Stimulated activated CD8-positive, alpha-beta memory T cell treated with anti-CD3 and anti-CD28 coated beads, Interleukin-7, amount 100 ng/mL, for 1 hour (primary cell): ENCODE measurements at places on chromosomes 5 and 9.

- no peak for DNase-seq
Observed at GRCh38 chr5:126138281-126138931, 284.8 kb upstream of the GRAMD2B start.

GRCh38 chr9:7756088-7756487, 43.5 kb downstream of the DMAC1 start:
- DNase-seq, result no peak

DNA sequence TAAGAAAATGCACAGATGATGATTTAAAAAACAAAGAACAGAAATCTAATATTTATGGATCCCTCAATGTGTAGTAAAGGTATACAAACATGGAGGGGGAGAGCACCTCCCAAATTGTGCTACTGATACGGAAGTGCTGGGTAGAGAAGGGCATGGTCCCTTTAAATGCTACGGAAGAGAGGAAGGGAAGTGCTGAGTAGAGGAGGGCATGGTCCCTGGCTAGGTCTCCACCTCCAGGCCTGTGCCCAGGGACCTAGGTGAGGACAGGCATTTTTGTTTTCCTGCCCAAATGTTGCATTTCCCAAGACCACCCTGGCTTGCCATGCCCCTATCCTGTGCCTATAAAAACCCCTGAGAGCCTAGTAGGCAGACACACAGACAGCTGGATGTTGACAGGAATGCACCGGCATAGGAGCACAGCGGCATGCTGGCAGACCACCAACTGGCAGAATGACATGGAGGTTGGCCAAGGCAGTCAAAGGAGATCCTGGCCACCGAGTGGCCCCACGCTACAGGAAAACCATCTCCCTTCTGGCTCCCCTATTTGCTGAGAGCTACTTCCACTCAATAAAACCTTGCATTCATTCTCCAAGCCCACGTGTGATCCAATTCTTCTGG, 62.1 kb upstream of the SPDL1 start:
- no peak for DNase-seq

DNA sequence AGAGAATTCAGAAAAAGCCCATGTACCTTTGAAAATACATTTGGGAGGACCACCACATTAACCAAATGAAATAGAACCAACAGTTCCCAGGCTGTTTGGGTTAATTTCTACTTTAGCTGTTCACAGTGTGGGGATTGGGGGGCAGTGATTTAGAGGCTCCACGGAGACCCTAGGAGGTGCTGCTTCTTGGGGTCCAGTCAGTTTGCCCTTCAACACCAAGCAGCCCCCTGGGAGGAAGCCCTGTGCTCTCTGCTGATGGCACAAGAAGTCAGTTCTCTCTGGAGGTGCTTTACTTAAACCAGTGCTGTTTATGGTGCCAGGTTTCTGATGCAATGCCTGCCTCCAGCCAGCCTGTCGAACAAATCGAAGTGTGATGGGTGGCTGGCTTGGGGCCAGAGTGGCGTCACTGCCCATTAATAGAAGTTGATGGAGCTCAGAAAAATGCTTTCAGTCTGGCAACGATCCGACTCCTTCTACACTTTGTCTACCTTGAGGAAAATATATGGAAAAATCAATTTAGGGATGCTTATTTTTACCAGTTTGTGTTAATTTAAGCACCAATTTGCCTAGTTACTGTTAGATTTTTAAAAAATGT, 134.0 kb downstream of the SNX18 start:
- DNase-seq, result no peak

DNA sequence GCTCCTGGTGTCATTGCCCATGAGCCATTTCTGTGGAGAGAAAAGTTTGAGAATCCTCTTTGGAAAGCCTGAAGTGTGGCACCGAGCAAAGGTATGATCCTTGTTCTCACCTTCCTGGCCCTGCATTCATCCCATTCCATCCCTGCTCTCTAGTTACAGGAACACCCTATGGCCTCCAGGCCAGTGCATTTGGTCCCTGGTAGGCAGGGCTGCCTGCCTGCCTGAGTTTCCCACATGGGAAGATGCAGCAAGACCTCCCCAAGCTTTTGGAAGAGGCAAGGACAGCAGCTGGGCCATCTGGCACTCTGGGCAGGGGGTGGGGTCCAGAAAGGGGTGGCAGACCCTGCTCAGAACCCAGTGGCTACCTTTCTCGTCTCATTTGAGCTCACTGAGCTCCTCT, 24.5 kb downstream of the IGIP start:
- DNase-seq, result no peak

GRCh38 chr5:141272906-141273305, 27.7 kb downstream of the PCDHB15 start:
- DNase-seq, result no peak

- no peak for DNase-seq
Observed at GRCh38 chr9:29212397-29213387, 1639.4 kb upstream of the C9orf72 start.

DNA sequence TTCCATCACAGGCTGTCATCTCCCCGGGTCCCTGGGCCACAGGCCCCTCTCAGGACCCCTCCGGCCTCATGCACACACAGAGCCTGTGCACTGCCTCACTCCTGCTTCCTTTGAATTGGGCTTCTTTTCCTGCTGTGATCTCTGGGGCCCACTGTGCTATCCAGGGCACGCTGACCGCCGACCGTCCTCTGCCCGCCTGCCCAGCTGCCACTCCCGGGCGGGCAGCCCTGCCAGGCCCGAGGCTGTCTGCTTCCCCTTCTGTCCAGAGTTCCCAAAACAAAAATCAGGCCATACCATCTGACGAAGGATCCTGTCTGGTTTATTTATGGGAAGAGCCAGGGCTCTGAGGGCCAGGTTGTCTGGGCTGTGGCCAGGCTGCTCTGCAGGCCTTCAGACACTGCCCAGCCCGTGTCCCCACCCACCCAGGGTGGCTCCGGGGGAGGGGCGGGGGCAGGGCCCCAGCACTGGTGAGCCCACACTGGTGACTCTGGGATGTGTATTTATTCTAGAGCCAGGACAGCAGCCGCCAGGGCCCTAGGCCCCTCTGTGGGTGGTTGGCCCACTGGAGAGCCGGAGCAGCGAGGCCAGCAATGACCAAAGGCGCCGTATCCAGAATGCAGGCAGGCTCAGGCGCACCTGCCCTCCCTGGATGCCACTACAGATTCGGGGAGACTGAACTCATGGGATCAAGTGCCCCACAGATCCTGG, 57.0 kb downstream of the ADAMTS2 start:
- DNase-seq, result no peak

GRCh38 chr5:14131855-14132503, 11.2 kb upstream of the TRIO start:
- no peak for DNase-seq

- no peak for DNase-seq
Observed at GRCh38 chr9:72315089-72315509, 49.9 kb downstream of the ZFAND5 start.

DNA sequence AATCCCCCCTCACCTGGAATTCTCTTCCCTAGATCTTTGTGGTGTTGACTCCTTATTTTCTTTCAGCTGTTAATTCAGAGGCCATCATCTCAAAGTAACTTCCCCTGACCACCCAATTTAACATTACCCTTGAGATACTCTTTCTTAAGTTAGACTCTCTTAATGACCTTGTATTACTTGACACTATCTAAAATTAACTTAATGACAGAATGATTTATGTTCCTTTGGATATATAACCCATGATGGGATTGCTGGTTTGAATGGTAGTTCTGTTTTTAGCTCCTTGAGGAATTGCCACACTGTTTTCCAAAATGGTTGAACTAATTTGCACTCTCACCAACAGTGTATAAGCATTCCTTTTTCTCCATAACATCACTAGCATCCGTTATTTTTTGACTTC, 298.0 kb downstream of the NNT start:
- no peak for DNase-seq

DNA sequence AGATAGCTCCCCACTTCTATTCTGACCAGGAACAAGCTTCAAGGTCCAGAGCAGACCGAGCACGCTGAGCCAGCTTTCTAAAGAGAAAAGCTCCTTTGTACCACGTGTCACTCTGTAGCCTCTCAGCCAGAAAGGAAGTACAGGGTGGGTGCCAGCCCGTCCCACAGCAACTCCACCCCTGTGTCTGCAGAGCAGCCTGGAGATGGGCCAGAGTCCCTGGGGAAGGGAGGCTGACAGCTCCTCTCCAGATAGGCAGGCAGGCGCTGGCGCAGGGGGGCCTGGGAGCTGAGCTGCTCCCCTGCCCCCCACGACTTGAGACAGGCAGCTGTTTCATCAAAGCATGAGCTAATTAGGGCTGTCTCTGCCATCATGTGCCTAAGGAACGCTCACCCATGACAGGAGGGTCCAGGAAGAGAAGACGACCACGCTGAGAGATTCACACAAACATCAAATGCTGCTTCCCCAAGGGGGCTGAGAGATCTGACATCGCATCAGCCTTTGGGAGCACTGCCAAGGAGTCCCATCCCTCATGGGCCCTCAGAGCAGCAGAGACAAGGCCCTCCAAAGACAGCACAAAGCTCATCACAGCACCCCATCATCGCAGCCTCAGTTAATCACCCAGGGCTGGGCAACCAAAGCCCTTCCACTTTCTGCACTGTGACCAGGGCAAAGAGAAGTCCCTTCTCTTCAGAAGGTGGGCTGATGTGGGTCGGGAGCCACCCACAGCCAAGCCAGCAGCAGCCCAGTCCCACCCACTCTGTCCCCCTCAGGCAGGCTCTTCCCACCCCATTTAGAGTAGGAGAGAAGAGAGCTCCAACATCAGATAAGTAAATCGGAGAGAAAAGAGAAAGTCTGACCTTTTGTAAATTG, 78.5 kb upstream of the LRRTM2 start:
- DNase-seq, result no peak

DNA sequence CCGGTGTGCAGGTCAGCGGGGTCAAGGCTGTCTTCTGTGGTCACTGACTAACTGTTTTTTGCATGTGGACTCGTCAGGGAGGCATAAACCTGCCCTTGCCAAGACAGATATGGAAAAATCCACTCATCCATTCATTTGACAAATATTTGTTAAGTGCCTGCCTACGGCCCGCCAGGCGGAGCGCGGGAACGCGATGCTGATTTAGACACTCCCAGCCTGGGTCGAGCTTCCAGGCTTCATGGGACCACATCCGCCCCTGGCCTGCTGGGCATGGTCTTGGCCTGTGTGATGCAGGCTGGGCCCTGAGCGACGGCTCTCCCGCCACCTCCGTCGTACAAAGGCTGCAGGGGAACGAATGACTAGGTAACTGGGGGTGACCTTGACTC, 18.1 kb downstream of the MYMK start:
- DNase-seq, result no peak

DNA sequence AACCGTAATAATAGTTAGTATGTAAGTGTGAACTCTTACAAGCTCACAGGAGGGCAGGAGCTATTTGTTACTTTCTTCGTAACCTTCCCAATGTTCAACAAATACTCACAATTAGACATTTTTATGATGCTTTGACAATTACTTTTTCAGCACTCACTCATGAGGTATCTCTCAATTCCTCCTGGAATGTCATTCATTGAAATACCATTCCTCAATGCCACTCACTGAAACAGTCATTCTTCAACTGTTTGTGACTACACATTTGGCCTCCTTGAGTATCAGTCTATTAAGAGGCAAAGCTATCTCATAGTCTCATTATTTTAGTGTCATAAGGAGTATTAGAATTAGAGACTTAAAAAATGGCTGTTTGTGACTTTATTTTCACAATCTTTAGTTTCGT, 734.1 kb upstream of the DMAC1 start:
- DNase-seq, result no peak

- DNase-seq, result no peak
Observed at GRCh38 chr9:116074658-116075057, 78.9 kb upstream of the PAPPA start.

DNA sequence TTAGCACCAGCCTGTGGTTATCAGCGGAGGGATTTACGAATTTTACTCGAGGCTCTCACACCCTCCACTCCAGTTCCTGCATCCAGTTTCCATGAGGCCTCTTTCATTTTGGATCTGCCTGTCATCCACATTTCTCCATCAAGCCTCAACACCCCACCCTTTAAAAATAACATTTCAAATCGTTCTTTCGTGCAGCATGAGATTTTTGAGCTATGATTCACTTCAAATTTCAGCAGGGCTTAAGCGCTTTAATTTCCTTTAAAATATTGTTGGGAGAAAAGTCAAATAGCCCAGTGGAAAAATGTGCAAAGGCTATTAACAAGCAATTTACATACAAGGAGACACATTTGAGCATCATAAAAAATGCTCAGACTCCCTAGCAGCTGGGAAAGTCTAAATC, 103.2 kb downstream of the MSX2 start:
- DNase-seq, result no peak

GRCh38 chr5:148011398-148012137, 52.2 kb upstream of the SPINK5 start:
- DNase-seq, result no peak
